ENCODE measurements at places on chromosomes 2 and 18.

- no peak for DNase-seq
Measured at GRCh38 chr18:2990956-2991640, 21.8 kb downstream of the LPIN2 start.

GRCh38 chr18:77077401-77077800 lies 55.2 kb downstream of the MBP start:
- DNase-seq = no peak

DNA sequence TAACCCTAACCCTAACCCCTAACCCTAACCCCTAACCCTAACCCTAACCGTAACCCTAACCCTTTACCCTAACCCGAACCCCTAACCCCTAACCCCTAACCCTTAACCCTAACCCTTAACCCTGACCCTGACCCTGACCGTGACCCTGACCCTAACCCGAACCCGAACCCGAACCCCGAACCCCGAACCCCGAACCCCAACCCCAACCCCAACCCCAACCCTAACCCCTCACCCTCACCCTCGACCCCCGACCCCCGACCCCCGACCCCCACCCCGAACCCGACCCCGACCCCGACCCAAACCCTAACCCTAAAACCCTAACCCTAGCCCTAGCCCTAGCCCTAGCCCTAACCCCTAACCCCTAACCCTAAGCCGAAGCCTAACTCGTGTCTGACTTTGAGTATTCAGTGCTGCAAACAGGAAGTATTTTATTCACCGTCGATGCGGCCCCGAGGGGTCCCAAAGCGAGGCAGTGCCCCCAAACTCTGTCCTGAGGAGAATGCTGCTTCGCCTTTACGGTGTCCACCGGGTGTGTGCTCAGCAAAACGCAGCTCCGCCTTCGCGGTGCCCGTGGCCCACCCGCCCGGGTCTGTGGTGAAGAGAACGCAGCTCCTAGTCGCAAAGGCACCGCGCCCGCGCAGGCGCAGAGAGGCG lies 36.0 kb downstream of the FAM110C start:
- DNase-seq = no peak

- no peak for DNase-seq
Measured at GRCh38 chr18:25075331-25075730, 276.6 kb downstream of the ZNF521 start.

GRCh38 chr2:149375801-149376361 lies 45.5 kb downstream of the LYPD6 start:
- no peak for DNase-seq

DNA sequence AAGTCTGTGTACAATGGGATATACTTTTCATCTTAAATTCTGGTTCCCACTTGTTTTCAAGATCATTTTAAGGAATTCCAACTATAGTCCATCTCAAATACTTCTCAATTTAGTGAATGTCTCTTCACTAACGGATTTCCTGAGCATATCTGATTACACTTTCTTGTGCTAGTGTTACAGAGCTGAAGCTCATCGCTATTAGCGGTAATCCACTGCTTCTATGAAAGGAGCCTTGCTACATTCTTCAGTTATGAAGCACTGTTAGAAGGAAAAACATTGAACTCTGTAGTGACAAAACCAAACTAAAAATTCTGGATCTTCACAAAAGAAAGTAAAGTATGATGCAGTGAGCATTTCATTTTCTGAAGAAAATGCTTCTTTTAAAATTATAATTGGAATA lies 72.0 kb downstream of the AGPS start:
- DNase-seq = no peak

DNA sequence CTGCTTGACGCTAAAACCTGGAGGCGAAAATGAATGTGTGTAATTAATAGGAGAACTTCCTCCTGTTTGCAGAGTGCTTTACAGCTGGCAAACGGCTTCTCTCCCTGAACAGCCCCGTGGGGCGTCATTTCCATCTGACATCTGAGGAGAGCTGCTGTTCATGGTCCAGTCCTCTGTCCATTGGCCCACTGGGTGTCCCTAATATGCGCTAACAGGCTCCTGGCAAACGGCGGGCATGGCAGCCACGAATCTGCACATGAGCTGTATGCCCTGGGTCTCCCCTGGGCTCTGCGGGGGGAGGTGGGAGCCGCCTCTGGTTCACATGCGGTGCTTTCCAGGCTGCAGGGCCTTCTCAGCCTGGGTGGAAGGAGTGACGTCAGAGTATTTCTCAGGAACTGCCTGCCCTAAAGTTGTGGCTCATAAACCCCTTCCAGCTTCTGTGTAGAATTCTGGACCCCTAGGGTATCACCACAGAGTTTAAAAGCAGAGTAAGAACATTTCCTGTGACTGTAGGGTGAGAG lies 73.2 kb downstream of the LRRFIP1 start:
- DNase-seq = no peak

GRCh38 chr2:166637051-166637450 lies 143.0 kb upstream of the SCN7A start:
- DNase-seq = no peak

GRCh38 chr2:158509928-158510797 lies 53.4 kb downstream of the PKP4 start:
- no peak for DNase-seq

- no peak for DNase-seq
Measured at GRCh38 chr2:216851486-216852090, 8.3 kb downstream of the TNP1 start.

- no peak for DNase-seq
Measured at GRCh38 chr2:122166820-122167219, 411.4 kb downstream of the TSN start.

GRCh38 chr2:29697181-29697580 lies 224.2 kb downstream of the ALK start:
- no peak for DNase-seq

DNA sequence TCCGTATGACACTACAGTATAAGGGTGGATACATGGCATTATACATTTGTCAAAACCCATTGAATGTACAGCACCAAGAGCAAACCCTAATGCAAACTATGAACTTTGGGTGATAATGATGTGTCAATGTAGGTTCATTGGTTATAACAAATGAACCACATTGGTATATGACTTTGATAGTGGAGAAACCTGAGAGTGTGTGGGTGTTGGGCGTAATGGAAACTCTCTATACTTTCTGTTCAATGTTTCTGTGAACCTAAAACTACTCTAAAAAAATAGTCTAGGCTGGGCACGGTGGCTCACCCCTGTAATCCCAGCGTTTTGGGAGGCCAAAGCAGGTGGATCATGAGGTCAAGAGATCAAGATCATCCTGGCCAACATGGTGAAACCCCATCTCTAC lies 6.5 kb upstream of the ACTG2 start:
- DNase-seq = no peak

DNA sequence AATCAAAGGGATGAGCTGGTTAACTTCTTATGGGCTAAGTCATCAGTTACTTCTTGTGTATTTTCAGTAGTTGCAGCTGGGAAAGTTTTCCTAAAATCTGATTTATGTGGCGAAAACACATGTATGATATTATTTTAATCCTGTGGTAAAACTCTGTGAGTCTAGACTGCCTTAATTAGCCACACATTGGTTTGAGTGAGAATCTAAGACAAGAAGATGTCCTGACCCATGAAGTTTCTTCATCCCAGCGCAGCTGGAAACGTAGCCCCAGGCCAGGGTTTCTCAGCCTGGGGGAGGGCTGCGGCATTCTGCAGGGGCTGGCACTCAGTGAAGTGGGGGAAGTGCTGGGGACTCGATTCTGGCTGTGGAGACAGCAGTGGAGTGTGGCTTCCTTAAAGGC lies 44.7 kb upstream of the INHBB start:
- no peak for DNase-seq

DNA sequence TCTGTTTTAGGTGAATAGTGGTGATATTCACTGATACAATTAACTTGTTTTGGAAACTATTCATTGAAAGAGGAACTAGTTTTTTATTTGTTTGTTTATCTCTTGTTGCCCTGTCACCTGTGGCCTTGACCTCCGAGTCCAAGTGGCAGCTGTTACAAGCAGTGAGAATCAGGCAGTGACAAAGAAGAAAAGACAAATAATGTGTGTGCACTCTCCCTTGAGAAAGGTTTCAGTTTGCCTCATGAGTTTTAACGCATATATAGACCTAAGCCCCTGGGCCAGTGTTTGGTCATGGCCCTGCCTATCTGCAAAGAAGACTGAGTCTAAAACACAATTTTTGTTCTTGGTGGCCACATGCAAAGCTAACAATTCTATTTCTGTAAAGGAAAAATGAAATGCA lies 15.3 kb downstream of the KYNU start:
- DNase-seq = no peak

DNA sequence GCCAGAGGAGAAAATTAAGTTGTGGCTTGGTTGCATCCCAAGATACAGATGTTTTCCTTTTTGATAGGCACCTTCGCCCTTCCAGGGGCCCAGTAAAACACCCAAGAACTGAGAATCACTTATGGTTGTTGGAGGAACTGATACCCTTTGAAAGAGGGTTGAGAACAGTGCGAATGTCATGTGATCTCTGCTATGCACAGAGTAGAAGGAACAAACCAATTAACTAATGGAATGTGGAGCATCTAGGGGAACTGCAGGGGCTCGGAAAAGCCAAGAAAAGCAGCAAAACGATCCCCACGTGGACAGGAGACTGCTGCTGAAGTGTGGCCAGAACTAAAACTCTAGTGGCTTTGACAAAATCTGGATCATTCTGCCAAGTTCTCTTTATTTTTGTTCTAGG lies 58.8 kb downstream of the APOB start:
- DNase-seq = no peak

GRCh38 chr18:48702346-48703027 lies 163.7 kb downstream of the CTIF start:
- no peak for DNase-seq

- no peak for DNase-seq
Measured at GRCh38 chr2:209553913-209554312, 130.1 kb downstream of the MAP2 start.

GRCh38 chr18:76823161-76823538 lies 793 bp downstream of the ZNF236 start:
- no peak for DNase-seq

- DNase-seq = no peak
Measured at GRCh38 chr18:31880186-31880898, 62.6 kb downstream of the TRAPPC8 start.

- DNase-seq = no peak
Measured at GRCh38 chr2:108240966-108241365, 1.2 kb downstream of the SULT1C3 start.

DNA sequence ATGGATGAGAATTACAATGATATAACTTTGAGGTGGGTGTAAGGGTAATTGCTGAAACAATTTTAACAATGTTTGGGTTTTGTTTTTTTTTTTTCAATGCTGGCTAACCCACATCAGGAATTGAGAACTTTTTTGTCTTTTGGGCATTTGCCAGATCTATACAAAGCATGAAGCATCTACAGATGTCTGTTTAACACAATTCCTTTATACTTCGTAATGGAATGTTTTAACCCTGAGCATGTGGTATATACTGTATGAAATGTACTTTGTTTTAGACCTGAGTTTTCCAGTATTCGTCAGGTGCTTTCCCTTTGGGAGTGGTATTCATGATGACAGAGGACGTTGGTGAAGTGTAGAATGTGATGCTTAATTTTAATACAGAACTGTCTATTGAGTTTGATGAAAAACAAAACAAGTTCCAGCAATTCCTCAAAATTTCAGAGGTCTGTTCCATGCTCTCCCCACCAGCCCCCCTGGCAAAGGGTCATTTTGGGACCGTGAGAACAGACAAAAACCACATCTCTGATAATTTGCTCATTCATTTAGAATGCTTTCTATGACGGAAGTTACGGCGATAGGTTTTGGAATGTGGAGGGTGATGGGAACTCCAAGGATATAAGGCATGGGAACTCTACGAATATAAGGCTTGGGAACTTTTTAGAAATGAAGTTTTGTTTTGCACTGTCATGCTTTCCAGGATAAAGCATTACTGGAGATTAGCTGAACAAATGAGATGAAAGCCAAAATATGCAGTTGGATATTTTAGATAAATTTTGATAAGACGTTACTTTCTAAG lies 14.1 kb downstream of the LIMS1 start:
- no peak for DNase-seq

DNA sequence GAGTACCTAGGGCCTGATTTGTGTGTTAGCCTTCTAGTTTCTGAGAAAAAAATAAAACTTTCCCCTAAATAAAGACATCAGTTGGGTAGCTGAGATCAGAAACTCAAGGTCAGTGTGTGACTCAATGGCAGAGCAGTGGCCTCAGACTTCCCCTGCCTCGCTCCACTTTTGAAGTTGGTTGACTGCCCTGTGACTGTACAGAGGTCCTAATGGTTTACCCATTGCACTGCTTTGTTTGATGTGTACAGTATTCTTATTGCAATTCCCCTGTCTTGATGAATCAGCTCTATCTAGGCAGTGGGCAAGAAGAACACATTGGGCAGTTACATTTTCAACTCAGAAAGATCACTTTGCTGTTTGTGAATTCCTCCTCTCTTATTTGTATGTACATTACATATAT lies 315.7 kb downstream of the KCNS3 start:
- no peak for DNase-seq

- DNase-seq = no peak
Measured at GRCh38 chr2:122319539-122320132, 564.2 kb downstream of the TSN start.

DNA sequence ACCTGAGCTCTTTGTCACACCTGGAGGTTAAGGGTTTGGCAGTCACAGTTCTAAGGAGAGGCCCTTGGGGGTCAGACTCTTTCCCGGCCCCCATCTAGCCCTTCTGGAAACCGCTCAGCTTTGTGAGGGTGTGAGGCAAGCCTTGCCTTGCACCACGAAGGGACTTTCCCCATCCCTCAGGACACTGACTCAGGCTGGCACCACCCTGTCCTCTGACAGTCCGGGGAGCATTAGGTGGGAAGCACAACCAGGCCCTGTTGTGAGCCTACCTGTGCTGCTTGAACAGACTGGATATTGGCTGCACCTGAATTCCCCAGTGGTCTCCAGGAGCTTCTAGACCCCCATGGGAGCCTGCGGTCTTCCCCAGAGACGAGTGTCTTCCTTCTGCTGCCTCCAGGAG lies 47.0 kb upstream of the GBX2 start:
- no peak for DNase-seq

DNA sequence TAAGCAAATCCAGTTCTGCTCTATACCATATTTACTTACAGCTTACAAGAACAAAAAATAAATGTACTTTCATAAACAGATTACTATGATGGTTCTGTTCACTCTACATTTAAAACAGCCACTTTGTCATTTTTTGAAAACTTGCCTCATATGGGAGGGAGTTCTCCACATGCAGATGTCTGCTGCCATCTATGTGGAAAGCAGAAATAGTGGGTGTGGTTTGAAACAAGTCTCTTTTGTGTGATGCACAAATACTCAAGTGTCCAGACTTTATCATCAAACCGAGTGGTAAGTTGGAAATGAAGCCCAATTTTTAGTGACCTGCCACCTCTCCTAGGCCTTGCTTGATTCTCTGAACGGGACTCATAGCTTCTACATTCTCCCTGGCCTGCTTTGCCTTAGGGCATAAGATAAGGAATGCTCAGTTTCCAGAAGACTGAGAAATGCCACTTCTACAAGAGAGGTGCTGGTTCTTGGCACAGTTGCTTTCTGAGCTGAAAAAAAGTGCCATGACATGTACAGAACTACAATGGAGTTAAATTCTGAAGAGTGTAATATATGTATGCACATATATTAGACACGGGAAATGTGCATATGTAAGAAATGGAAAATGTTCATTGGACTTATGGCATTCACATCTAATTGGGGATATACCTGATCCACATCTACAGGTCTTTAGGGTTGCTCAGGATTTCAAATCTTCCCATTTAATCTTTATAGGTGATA lies 221.0 kb downstream of the SLC8A1 start:
- no peak for DNase-seq

- no peak for DNase-seq
Measured at GRCh38 chr2:111231532-111232252, 111.0 kb downstream of the BCL2L11 start.

- DNase-seq = peak; percentile 76
Measured at GRCh38 chr18:50560681-50561629, 1.1 kb downstream of the MAPK4 start.

GRCh38 chr2:85246348-85246747 lies 81.4 kb downstream of the TGOLN2 start:
- no peak for DNase-seq

Data from chondrocyte (in vitro differentiated cells).